ENCODE measurements at places on chromosomes 6 and 20.

- no peak for DNase-seq
Observed at GRCh38 chr20:25296094-25297093, 48.5 kb downstream of the PYGB start.

DNA sequence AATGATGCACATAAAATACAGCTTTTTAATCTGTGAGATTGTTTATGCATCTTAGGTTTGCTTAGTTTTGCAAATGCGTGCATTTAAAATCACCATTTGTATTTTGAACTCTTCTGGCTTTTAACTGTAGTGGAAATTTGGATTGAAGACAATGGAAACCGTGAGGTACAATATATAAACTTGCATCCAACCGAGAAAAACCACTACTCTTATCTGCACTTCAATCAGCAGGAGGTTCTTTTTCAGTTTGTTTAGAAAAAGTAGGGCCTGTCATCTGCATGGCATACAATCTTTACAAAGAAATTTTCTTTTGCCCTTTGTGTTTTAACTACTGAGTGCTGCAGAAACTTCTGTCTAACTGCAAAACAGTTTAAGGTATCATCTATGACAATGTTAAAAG, 132.8 kb downstream of the LAMA2 start:
- DNase-seq: no peak

GRCh38 chr20:23212011-23212410, 125.9 kb upstream of the CD93 start:
- no peak for DNase-seq

DNA sequence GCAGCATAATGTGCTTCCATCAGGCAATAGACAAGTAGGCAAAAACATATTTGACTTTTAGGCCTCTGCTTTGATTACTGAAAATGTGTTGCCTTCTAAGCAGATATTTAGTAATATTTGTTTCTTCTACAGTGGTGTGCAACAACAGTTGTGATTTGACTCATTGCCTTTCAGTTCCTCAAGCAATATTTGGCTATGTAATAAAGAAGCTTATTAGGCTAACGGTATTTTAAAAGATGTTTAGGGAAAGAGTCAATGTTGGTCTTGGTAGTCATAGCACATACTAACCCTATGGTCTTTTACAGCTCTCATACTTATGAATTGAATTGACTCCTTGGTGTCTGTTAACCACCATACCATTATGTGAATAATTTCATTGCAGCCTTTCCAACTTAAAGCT, 124.1 kb downstream of the GRIK2 start:
- no peak for DNase-seq

- DNase-seq: peak; percentile 37
Observed at GRCh38 chr6:29723666-29724588, 693 bp downstream of the HLA-F start.

GRCh38 chr20:23142162-23143050, 56.3 kb upstream of the CD93 start:
- DNase-seq: peak; percentile 66

DNA sequence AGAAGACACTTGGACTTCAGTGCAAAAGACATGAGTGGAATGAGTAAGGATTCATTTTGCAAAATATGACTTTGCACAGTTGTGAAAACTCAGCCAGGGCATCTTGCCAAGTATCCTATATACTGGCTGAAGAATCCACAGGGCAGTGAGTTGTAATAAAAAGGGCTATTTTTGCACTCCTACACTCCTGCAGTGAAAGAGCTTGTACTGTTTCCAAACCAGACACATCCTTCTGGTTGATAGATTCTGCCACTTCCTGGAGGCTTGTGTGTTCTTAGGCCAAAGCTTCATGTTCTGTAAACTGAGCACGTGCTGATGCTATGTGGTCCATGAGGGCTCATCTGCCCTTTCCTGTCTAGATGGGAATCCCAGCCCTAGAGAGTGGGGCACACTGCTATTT, 34.9 kb downstream of the GMPR start:
- DNase-seq: no peak

DNA sequence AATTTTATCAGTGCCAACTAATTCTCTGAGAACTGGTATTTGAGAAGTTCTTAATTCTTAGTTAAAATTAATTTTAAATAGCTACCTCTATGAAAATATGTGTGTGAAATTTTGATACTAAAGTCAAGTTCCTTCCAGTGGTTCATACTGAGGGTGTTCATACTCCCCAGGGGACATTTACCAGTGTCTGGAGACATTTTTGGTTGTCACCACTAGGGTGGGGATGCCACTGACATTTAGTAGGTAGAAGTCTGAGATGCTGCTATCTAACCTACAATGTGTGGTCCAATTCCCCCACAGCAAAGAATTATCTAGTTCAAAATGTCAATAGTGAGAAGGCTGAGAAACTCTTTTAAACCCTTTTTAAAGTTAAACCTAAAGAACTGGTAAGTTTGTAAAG, 463.8 kb downstream of the ADGRB3 start:
- DNase-seq: no peak

DNA sequence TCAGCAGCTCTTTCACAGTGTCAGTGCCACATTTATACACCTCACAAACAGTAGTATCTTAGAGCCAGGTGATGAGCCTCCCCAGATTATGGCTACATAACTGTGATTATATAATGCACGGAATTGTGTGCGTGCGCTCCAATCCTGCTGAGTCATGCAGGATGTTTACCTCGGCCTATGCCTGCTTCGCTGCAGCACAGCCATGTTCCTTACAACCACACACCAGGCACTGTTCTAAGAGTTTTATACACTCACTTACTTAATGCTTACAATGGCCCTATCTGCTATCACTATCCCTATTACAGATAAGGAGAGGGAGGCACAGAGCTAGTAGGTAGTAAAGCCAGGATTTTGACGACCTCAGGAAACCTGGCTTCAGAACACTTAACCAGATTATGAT, 7.3 kb downstream of the ZKSCAN3 start:
- no peak for DNase-seq

- DNase-seq: no peak
Observed at GRCh38 chr20:58374906-58375758, 13.9 kb upstream of the VAPB start.

- DNase-seq: no peak
Observed at GRCh38 chr6:128282961-128283360, 237.4 kb downstream of the PTPRK start.

DNA sequence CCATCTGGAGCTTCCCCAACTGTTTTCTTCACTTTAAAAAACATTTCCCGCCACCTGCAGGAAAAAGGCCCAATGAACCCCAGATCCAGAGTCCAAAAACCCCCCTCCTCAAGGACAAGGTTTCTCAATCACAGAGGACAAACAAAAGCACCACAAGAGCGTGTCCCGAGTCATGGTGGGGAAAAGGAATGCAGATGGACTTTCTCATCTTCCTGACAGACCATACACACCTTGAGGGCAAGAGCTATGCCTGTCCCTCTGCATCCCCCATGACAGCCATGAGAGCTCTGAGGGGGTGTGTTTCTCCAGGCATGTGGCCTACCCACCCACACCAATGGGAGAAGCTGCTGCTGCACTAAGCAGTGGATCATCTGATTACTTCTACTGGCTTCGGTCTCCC, 9.0 kb downstream of the PEX6 start:
- no peak for DNase-seq

DNA sequence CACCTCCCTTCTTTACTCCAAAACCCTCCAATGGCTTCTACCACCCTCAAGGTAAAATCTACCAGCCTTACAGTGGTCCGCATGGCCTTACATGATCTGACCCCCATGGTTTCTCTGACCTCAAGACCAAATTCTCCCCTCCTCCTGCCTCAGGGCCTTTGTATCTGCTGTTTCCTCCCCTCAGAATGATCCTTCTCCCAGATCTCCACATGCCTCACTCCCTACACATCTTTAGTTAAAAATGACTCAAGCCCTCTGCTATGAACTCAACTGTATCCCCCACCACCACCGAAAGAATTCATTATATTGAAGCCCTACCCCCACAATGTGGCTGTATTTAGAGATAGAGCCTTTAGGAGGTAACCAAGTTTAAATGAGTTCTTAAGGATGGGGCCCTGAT, 4.1 kb downstream of the SLC23A2 start:
- DNase-seq: no peak

All from psoas muscle (tissue), 8 donors.